Motor neuron (in vitro differentiated cells): ENCODE measurements at places on chromosomes 16 and 17. TPM values are rescaled to one million over a fixed set of nuclear protein-coding genes. Genes with fewer than 3 reads are reported as not detected.

Gene EFTUD2
- 41.6 and 42.4 TPM in 2 replicates for total RNA-seq

Gene NOS2
- 0.31 and 0.33 TPM in 2 replicates for total RNA-seq

GRCh38 chr17:64066716-64067115 is 46.3 kb upstream of the ICAM2 start:
- ATAC-seq = no peak

DNA sequence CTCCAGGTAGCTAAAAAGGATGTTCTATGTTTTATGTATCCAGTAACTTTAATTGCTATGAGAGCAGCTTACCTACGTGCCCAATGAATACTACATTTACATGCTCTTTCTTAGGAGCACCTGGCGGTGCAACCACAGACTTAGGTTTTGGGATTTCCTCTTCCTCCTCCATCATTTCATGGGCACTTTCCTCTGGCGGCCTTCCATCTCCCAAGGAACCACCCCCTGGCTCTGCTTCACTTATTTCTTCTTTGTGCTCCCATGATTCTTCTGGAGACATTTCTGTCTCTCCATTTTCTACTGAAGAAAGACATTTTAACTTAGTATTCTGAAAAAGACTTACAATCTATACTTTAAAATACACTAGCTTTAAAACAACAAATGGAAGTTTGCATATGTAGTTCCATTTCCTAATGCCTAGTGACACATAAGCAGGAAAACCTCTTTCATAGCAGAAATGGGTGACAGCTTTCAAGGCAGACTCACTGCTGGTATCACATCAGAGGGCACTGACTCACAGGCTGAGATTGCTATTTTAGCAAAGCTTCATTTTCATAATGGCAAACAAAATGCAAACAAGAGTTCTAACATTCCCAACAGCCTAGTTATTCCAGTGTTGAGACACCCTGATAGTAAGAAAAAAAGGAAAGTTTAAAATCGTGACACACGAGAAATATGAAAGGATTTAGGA is 19.1 kb downstream of the GSPT1 start:
- ATAC-seq = peak; percentile 29

- peak; percentile 47 for ATAC-seq
Measured at GRCh38 chr17:9177212-9177611, 155.9 kb downstream of the NTN1 start.

DNA sequence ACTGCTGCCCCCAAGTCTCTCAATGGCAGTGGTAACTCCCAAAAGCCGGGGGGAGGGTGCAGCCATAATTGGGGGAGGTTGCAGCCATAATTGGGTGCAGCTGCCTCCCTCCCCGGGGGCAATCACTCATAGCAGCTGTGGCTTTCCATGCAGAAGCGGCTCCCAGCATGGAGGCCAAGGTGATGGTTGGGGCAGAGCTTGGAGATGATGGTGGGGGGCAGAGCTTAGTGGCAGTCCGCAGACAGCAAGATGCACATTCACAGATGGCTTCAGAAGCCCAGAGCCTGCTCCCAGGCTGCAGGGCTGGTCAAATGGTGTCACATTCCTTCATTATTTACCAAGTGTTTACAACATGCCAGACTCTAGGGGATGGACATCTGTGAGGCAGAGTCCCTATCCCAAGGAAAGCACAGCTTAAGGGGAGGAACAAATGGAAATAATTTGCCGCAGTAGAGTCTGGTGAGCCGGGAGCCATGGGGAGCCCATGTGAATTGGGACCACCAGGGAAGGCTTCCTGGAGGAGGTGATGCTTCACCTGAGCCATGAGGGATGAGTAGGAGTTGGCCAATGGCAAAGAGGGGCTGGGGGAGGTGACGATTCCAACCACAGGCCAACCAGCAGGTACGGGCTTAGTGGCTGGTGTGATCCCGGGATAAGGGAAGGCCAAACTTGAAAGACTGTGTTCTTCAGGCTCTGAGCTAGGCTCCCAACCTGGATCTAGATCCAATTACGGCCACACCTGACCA is 8.1 kb downstream of the DOC2B start:
- no peak for ATAC-seq
